ENCODE measurements at places on chromosomes 2 and 18.

- DNase-seq = no peak
Measured at GRCh38 chr2:234703258-234703657, 206.4 kb upstream of the ARL4C start.

GRCh38 chr18:61939046-61939674 lies 46.4 kb upstream of the RNF152 start:
- DNase-seq = no peak

DNA sequence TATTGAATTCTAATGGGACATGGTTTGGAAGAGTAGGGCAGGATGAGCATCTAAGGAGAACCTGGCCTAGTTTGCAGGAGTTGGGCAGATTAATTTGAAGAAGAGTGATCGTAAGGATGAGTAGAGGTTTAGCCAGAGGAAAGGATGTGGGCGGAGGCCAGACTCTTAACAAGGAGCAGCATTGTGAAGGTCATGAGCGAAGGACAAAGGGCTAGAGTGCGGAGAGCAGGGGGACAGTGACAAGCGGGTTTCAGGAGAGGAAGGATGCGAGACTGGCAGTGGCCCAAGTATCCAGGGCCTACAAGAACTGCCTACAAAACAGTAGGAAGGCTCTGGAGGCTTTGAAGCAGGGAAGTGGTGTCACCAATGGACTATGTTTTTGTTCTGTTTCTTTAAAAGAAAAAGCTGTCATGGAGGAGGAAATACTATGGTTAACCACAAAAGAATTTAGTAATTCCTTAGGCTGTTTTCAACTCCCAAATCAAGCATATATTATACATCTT lies 20.1 kb downstream of the SLC66A3 start:
- no peak for DNase-seq

GRCh38 chr2:2758793-2759367 lies 427.8 kb upstream of the MYT1L start:
- no peak for DNase-seq

DNA sequence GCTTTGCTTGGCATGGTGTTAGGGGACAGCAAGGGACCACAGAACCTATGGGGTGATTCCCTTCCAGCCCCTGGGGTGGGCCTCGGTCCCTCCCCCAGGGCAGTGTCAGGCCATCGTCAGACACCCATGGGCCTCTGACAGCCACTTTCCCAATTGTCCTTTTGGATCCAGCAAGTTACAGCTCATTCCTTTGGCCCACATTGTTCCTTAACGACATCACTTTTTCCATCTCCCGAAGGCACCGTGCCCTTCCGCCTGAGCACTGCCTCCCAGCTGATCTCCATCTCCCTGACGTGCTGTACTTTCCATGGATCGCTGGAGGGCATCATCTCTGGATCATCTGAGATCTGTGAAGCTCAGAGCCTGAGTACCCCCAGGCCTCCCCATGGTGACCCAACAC lies 10.4 kb upstream of the KCNK3 start:
- no peak for DNase-seq

GRCh38 chr2:151205571-151205970 lies 56.1 kb downstream of the RBM43 start:
- DNase-seq = no peak

Data from AG04450 (cell line).